ENCODE measurements at places on chromosomes 7 and 10.

DNA sequence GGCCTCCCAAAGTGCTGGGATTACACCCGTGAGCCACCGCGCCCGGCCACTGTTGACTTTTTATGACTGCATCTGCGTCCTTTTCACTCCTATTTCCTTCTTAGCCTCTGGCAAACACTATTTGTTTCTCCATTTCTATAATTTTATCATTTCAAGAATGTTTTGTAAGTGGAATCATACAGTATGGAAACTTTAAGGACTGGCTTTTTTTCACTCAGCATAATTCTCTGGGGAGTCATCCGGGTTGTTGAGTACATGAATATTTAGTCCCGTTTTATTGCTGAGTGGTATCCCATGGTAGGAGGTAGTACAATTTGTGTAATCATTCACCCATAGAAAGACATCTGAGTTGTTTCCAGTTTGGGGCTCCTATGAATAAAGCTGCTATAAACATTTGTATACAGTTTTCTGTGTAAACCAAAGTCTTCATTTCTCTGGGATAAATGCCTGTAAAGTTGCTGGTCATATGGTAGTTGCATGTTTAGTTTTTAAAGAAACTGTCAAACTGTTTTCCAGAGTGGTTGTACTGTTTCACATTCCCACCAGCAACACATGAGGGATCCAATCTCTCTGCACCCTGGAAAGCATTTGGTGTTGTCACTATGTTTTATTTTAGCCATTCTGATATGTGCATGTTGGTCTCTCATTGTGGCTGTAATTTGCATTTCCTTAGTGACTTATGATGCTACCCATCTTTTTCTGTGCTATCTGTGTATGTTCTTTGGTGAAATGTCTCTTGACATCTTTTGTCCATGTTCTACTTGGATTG lies 139.6 kb upstream of the EEPD1 start:
- DNase-seq = no peak

DNA sequence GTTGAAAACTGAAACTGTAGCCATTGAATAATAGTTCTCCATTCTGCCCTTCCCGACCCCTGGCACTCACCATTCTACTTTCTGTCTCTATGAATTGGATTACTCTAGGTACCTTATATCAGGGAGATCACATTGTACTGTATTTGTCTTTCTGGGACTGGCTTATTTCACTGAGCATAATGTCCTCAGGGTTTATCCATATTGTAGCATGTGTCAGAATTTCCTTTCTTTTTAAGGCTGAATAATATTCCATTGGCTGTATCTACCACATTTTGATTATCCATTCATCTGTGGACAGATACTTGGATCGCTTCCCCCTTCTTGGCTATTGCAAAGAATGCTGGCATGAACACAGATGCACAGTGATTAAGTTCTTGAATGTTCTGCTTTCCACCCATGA lies 107.4 kb downstream of the CDH23 start:
- no peak for DNase-seq

- DNase-seq = no peak
Observed at GRCh38 chr10:67506757-67507091, 189.3 kb downstream of the CTNNA3 start.

GRCh38 chr7:39811161-39811614 lies 138.9 kb upstream of the CDK13 start:
- no peak for DNase-seq
